EH (cell line): ENCODE measurements at places on chromosomes 2 and 18.

DNA sequence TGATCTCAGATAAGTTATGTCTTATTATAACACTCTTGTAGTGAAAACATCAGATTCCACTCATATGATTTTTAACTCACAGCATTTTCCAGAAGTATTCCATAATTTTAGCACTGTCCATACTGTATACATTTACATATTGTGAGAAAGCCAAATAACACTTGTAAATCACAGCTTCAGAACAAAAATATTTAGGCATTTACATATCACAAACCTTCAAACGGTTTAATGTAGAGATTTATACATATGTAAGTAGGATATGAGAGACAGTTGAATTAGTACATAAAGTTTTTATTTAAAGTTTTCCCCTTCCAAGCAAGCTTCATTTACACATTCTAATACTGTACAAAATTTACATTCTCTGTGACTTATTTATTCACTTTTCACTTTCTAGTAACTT is 100.4 kb downstream of the KLHL14 start:
- DNase-seq = no peak

- DNase-seq = no peak
Measured at GRCh38 chr2:71936076-71937030, 211.3 kb downstream of the CYP26B1 start.

- no peak for DNase-seq
Measured at GRCh38 chr2:127370010-127370409, 17.8 kb downstream of the MAP3K2 start.

- DNase-seq = no peak
Measured at GRCh38 chr2:206869824-206870495, 69.4 kb upstream of the CPO start.

- DNase-seq = no peak
Measured at GRCh38 chr2:232420463-232421188, 14.0 kb downstream of the ALPG start.

- DNase-seq = no peak
Measured at GRCh38 chr2:1297372-1298159, 115.7 kb upstream of the TPO start.

GRCh38 chr2:117785740-117786139 is 28.8 kb upstream of the DDX18 start:
- peak; percentile 57 for DNase-seq

DNA sequence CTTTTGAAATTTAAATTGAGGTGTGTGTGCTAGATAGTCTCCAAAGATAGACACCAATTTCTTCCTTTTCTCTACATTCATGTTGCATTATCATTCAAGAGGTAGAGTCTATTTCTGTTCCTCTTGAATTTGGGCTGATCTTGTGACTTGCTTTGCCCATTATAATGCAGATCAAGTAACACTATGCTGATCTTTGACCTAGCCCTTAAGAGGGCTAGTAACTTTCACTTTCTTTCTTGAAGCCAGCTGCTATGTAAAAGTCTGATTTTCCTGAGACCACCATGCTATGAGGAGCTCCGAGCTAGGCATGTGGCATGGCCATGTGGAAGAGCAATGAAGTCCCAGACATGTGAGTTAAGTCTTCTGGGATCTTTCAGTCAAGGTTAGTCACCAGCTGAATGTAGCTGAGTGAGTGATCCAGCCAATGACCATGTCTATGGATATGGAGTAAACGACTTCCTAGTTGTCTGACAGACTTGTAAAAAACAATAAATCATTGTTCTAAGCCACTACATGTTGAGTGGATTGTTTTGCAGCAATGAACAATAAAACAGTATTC is 189.4 kb upstream of the CWC22 start:
- no peak for DNase-seq

DNA sequence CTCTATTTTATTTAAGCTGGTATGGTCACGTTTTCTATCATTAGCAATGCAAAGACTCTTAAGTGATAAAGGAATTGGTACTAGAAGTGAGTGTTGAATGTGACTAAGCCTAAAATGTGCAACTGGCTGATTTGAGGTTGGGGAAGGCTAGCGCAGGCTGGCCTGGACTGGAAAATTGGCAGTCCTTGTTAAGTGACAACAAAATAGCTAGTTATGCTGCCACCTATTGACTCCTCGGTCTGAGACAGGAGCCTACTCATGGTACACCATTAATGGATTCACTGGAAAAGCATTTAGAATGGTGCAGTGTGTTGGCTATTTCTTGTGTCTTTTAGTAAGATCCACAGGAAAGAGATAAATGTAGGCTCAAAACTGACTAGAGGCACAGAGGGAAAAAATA is 5.7 kb upstream of the WIPF1 start:
- peak; percentile 74 for DNase-seq

DNA sequence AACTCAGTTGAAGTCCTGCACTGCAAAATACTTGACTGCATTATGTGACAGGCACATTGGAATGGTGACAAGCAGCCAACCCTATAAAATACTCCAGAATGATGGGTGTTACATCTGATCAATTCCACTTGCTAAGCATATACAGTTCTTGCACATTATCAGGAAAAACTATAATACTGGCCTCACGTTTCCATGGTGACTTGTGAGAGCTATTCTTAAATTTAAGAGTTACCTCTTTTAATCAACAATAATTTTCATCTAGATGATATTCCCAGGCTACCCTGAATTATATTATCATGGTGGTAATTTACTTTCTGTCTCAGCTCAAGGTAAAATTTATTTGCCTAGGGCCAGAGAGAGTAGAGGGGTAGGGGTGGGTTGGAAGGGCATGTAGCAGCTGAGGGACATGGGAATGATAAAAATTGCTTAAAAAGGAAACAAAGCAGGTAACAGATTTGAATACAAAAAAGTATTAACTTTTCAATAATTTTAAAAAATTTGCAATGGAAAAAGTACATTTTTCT is 132.3 kb upstream of the PGAP1 start:
- DNase-seq = no peak

- DNase-seq = no peak
Measured at GRCh38 chr2:170681311-170681710, 33.8 kb upstream of the SP5 start.

GRCh38 chr2:173962583-173963110 is 2.5 kb downstream of the SP3 start:
- DNase-seq = no peak

DNA sequence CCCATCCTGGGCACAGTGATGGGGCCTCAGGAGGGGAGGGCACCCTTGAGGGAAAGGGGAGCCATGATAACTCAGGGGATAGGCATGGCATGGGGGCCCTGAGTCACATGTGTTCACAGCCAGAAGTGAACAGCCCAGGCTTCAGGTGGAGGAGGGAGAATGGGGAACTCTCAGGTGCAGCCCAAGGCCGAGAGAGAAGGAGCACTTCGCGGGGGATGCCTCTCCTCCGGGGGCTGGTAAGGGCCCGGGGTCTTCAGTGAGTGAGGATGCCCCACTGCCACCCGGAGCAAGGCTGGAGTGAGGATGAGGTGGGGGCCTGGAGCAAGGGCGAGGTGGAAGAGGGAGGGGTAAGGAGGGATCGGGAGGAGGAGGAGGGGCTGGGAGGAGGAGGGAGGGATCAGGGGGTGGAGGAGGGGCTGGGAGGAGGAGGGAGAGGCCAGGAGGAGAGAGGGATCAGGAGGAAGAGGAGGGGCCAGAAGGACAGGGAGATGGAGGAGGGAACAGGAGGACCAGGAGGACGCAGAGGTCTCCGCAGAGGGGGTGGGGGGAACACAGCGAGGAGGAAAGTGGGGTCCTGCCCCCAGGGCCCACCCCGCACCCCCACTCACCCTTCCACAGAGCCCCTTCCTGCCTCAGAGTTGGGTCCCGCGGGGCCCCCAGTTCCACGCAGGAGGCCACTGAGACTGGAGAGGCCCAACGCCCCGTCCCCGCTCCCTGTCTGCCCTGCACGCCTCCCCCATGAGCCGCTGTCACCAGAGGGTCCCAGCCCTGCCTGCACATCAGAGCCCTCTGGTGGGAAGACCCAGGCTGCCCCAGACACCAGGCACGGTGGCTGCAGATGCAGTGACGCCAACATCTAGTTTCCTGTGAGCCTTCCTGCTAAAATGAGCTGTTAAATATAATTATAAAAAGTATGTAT is 42.8 kb downstream of the RAMP1 start:
- DNase-seq = peak; percentile 16

DNA sequence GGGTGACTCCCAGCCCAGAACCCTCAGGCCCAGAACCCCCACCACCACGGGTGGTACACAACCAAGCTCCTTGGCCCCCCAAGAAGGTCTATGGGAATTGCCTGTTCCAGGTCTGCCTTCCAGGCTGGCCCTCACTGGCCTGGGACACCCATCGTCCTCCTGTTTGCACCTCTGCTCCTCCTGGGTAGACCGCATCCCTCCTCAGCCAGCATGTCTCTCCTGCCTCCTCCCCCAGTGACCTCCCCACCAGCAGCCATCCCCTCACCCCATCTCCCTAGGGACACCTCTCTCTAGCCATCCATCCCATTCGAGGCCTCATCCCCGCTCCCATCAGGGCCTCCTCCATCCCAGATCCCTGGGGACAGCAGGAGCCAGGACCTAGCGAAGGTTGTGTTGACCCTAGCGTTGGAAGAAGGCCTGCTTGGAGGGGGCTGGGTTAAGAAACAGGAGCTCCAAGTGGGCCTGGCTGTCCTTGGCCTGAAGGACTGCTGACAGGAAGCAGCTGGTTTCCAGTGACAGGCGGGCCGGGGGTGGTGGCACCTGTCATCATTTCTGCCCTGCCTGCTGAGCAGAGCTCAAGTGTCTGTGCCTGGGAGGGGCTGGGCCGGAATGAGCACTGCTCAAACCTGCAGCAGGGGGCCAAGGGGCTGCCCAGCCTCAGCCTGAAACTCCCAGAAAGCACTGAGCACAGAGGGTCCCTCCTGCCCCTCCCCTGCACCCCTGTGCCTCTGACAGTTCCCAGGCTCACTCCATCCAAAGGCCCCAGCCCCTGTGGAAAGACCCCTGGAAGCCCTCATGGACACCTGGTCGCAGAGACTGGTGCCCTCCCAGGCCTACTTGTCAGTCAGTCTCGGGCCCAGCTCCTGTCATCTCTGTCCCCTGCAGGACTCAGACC is 96.0 kb upstream of the OTOS start:
- no peak for DNase-seq

DNA sequence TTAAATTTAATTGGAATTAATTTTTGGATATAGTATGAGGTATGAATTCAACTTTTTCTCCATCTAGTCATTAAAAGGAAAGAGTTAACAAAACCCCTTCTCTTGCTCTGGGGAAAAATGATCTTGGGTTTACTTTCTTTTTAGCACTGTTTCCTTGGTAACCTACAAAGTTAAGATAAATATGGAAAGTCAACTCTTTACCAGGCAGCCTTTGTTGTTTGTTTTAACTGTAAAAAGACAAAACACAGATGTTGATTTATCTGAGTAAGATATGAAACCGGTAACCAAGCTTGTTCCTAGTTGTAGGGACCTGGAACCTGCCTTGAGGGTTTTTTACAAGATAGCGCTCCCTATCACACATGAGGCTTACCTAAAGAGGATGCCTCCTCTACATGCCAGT is 10.1 kb upstream of the SANBR start:
- DNase-seq = peak; percentile 7

DNA sequence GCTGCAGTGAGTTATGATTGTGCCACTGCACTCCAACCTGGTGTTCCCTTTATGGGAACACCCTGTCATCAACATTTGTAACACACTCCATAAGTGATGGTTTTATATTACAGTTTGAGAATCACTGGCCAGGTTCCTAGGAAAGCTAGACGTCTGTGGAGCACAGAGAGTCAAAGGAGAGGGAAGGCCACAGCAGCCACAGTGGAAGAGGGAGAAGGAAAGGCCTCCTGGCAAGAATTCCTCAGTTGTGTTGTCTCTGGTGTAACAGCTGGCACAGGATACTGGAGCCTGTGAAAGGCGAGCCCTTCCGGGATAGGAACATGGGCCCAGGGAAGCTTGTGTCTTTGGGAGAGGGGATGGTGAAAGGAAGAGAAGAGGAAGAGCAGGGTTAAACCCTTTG is 360.5 kb upstream of the PIK3C3 start:
- no peak for DNase-seq

- DNase-seq = no peak
Measured at GRCh38 chr18:13446610-13447461, 228.3 kb downstream of the LDLRAD4 start.

GRCh38 chr2:118832791-118833715 is 14.4 kb downstream of the EN1 start:
- no peak for DNase-seq
